ENCODE measurements at places on chromosomes 5 and 9.

DNA sequence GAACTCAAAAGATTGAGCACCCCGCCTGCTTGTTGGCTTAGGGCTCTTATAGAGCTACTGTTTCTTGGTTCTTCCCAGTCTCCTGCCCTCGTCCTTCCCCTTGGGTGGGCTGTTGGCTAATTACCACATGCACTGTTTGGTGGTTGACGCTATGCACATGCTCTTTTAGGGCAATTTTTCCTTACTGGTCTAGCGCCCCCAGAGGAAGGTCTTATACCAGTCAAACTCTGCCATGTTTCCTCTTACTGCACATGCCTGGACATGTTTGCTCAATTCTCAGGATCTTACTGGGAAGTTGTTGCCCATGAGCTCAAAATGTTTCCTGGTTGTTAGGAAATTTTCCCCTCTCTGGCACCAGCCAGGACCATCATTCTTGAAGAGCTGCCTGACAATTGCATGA, 101.9 kb downstream of the SLC28A3 start:
- DNase-seq: no peak

DNA sequence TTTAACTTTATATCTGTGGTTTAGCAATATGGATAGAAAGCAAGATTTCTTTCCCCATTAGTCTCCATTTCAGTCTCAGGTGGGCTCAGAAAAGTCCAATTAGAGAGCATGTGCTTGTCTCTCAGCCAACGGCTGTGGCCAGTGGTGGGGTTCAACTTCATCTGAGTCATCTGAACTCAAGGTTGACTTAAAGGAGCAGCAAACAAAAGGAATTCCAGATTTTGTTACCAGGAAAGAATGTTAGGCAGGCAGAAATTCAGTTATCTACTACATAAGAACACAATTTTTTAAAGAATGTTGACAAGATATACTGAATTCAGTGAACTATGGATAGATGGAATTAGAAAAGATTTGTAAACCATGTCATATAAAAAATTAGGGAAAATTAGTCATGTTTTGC, 784.1 kb downstream of the MAT2B start:
- DNase-seq: no peak

DNA sequence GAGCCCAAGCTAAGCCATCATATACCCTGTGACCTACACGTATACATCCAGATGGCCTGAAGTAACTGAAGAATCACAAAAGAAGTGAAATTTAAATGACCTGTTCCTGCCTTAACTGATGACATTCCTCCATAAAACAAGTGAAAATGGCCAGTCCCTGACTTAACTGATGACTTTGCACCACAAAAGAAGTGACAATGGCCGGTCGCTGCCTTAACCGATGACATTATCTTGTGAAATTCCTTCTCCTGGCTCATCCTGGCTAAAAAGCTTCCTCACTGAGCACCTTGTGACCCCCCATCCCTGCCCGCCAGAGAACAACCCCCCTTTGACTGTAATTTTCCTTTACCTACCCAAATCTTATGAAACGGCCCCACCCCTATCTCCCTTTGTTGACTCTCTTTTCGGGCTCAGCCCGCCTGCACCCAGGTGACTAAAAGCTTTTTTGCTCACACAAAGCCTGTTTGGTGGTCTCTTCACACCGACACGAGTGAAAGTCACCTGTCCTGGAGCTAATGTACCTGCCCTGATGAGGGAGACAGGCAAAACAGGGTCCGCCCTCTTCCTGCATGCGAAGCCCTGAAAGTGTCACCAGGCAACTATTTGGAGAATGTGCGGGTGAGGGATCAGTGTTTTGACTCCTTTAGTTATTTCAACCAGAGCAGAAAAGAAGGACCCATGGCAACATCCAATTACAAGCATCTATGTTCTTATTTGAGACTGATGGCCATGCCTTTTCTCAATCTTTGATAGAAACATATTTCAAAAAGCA, 266.1 kb downstream of the SMARCA2 start:
- no peak for DNase-seq

DNA sequence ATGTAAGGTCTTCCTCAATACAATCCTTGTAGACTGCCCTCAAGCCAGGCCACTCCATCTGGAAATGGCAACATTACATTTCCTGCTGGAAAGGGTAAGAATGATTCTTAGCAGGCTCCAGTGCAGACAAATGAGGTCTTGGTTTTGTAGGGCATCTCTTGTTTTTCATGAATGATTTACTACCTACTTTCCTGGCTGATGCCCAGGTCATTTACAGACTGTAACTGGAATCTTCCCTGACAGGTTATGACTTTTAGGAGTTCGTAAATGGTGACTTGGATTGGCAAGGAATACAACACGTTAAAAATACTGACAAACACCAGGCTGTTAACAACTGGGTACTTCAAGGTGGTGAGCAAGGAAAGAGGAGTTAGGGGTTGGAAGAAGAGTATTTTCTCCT, 510.5 kb upstream of the TNC start:
- no peak for DNase-seq

GRCh38 chr9:124663046-124663961, 107.8 kb downstream of the NR6A1 start:
- no peak for DNase-seq

GRCh38 chr5:124732428-124733328, 13.8 kb downstream of the ZNF608 start:
- DNase-seq: no peak

- DNase-seq: no peak
Measured at GRCh38 chr9:127912882-127913281, 4.0 kb downstream of the ST6GALNAC4 start.

DNA sequence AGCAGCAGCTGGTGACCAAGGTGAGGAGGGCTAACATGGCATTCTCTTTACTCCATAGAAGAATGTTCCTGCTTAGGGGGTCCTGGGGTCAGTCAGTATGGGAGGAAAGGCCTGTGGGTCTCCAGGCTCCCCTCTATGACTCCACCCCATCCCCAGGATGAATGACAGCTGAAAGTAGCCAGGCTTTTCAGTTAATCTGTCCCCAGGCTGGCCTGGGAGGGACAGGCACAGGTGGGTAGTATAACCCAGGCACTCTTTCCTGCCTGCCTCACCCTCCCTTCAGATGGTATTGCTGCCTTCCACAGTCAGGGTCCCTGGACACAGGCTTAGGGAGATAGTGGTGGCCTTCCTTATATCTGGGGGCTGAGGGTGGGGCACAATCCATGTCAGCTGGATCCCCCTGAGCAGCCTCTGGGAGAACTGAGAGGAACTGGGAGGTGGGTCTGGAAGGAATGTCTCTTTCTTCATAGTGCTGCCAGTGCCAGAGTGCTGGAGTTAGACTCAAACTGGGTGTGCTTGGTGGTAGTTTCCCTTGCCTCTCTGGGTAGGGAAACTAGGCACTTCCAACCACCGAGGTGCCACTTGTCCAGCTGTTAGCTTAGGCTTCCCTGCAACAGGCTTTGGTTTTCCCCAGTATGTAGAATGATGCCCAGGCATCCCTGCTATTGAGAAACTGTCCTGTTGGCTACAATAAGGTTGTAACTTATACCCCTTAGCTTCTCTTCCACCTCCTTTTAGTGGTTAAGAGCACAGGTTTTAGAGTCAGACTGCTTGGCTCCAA, 27.8 kb downstream of the LARP1 start:
- no peak for DNase-seq

DNA sequence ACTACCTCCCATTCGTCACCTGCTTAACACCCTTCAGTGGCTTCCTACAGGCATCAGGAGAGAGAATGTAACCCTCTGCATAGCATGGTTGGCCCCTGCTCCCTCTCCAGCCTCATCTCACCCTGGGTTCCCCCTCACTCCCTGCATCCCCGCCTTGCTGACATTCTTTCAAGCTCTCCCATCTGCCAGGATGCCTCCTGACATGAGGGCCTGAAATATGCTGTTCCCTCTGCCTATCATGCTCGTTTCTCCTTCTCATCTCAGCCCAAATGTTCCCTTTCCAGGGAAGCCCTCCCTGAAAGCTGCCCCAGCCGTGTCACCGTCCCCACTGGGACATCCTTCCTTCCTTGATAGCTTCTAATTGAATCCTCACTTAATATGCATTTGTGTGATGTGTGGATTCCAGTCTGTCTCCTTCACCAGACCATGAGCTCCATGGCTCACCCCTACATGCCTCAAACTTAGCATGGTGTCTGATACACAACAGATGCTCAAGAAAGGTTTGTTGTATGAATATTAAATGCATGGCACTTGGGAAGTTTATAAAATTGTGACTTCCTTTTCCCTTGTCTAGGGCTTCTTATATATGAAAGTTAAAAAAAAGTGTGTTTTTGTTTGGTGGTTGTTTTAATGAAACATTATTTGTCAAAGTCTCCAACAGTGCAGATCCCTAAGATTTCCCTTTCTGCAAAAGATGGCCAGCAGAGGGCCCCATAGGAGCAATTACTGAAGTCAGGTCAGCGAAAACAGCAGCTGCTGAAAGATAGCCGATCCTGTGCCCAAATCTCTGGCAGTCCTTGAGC, 7.3 kb upstream of the C5orf58 start:
- peak; percentile 86 for DNase-seq

DNA sequence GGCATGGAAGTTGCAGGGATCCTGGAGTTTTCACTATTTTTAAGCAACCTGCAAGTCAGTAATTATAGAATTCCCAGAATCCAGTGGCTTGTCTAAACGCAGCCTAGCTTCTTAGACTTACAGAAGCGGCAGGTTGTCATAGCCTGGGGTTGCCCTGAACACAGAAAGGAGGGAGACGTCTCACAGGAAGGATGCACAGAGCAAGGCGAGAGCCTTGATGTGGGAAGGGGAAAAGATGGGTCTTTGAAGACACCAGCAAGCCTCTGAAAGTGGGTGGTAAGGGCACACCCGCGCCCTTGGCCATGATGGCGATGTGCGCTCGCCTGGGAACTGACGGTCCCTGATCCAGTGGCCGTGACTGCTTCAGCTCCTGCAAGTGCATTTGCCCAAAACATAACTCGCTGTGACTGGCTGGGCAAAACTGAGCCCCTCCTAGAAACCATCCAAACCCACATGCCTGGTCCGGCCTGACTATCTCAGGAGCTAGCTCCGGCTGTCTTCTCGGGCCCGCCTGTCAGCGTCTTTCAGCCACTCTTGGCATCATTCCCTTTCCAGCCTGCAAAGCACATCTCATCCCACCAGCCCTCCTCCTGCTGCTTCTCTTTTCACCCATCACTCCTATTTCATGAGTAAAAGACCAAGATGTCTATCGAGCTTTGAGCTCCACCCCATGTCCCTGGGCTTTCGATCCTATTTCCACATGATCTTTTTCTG, 17.1 kb downstream of the FBP1 start:
- no peak for DNase-seq

- DNase-seq: no peak
Measured at GRCh38 chr5:36041537-36041845, 25.2 kb downstream of the UGT3A2 start.

GRCh38 chr9:122057211-122057610, 35.9 kb downstream of the TTLL11 start:
- no peak for DNase-seq

GRCh38 chr9:21510806-21511205, 28.7 kb upstream of the IFNE start:
- DNase-seq: no peak

DNA sequence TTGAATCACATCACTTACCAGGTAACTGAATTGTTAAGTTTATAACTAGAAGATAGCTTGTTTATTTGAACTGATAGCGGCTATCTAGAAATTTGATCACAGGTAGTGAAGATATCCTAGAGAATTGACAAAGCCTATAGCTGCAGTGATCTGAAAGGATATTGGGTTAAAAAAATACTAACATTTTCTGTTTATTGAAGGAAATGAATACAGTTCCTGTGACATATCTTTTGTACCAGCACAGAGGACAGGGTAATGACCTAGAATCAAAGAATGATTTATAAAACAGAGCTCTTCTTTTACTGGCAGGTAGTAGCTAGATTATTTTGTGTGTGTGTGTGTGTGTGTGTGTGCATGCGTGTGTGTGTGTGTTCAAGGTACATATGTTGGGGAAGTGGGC, 94.8 kb downstream of the RAB3C start:
- no peak for DNase-seq

- peak; percentile 60 for DNase-seq
Measured at GRCh38 chr5:110086658-110087388, 397.1 kb downstream of the MAN2A1 start.

- DNase-seq: no peak
Measured at GRCh38 chr5:151461312-151461711, 13.9 kb downstream of the SLC36A1 start.

DNA sequence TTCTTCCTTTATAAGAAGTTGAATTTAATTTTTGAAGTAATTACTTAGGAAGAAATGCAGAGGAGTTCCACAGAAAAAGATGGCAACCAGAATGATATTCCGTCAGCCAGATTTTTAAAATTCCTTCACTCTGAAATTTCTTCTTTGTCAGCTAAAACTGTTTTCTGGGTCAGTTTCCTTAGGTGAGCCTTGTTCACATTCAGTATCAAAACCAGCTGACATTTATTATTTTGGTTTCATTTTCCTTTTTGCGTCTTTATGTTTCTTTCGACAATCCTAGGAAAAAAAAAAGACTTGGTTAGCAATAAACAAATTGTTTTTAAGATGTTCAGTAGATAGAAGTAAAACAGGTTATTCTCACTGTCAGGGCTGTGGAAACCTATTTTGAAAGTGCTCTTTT, 4.1 kb upstream of the IARS1 start:
- DNase-seq: no peak

GRCh38 chr5:173395257-173395932, 67.2 kb upstream of the STC2 start:
- no peak for DNase-seq

GRCh38 chr9:98536542-98537173, 172.1 kb downstream of the GABBR2 start:
- DNase-seq: no peak

- DNase-seq: no peak
Measured at GRCh38 chr5:109947667-109948066, 257.9 kb downstream of the MAN2A1 start.

DNA sequence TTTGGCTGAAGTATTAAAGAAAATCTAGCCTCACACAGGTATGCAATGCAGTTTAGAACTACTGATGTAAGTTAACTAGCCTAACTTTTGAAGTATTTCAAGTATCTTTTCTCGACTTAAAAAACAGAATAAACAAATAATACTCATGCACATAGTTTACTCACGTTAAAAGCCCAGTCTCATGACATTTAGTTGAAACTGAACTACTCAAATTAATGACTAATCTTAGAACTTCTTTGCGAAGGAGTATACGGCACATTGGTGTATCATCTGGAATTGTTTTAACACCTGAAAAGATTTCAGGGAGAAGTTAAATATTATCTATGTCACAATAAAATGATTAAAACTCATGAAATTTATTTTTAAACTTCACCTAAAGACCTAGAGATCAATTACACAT, 98.5 kb downstream of the OSMR start:
- DNase-seq: no peak

- DNase-seq: no peak
Measured at GRCh38 chr5:173744551-173744950, 128.1 kb upstream of the BOD1 start.

DNA sequence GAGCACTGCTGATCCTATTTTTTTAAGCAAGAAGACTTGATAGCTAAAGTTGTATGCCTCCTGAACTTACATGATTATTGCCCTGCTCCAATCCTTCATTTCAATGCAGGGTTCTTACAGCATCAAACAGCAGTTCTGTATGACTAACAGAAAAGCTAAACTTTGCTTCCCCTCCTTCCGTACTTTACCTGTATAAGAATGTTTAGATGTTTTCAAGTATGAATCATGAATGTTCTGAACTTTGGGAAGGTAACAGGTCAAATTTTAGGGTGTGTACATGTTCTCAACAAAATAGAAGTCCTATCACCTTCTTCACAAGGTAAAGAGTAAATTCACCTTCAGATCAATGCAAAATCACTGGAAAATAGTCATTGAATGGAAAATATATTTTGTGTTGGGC, 972.6 kb upstream of the SEMA6A start:
- no peak for DNase-seq

- no peak for DNase-seq
Measured at GRCh38 chr9:109771796-109772531, 8.0 kb upstream of the PALM2AKAP2 start.

Measured in tibial nerve (tissue), 4 donors.